DMS79 treated with DMSO at 0.1 percent for 48 hours (cell line): ENCODE measurements at places on chromosomes 2 and 18.

DNA sequence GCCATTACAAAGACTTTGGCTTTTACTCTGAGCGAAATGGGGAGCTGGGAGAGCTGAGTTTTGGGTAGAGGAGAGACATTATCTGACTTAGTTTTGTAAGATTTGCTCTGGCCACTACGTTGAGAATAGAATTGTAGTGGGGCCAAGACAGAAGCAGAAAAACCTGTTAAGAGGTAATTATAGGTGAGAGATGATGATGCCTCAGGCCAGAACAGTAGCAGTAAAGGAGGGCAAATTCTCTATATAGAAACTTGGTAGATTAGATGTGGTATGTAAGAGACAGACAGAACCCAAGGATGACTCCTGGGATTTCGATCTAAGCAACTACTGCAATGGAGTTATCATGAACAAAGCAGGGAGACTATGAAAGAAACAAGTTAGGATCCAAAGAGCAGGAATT, 17.4 kb upstream of the CREB1 start:
- DNase-seq, result no peak

DNA sequence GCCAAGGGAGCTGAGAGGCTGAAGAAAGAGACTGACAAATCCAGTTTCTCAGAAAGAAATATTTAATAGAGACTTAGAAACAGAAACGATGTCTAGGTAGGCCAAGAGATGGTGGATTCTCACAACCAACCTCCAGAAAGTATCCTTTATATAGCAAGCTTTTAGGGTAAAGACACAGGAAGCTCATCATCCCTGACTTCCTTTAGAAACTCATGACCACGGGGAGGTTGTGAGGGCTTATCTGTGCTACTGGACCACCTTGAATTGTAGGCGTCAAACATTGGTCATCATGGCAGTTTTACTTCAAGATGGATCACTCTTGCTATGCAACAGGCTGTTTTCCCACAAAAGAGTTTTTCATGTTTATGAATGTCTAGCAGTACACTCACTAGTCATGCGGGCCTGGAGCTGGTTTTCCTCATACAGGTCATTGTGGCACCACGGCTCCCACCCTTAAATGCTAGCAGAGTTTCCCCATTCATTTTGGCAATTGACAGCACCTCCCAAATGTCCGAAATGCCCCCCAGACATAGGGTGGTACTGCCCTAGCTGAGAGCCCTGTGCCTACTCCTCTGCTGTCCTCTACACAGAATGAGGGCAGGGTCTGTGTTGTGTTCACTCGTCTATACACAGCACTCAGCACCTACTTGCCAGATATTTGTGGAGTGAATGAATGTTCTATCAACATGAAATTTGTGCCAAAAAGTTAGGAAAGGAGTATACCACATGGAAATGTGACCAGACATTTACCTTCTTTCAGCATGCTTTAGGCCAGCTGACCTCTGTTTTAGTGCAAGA, 89.0 kb downstream of the TMEM247 start:
- no peak for DNase-seq

DNA sequence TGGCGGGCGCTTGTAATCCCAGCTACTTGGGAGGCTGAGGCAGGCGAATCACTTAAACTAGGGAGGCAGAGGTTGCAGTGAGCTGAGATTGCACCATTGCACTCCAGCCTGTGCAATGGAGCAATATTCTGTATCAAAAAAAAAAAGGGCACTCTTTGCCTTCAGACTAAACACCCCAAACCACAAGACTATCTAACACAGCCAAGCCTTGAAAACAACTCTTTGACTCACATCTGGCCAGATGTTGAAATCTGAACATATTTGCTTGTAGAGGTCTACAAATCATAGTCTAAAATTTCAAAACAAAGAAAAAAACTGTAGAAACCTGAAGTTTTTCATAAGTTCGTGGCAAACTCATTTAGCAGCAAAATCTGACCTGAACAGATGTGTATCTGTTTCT, 94.9 kb downstream of the FAM161A start:
- no peak for DNase-seq

DNA sequence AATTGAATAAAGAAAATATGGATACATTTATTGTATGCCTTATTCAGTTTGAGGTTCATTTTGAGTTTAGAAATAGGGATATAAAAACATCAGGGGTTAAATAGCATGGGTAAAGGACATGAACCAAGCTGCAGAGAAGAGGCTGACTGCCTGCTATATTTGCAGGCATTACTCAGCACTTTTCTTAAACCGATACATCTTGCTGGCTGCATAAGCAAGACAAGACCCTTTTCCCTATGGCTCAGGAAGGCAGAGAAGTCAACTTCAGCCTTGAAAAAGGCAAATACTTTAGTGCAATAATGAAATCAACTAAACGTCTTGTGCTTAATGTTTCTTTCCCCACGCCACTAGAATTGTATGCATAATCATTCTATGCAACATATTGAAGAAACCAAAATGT, 36.4 kb downstream of the SCN1A start:
- DNase-seq, result no peak

DNA sequence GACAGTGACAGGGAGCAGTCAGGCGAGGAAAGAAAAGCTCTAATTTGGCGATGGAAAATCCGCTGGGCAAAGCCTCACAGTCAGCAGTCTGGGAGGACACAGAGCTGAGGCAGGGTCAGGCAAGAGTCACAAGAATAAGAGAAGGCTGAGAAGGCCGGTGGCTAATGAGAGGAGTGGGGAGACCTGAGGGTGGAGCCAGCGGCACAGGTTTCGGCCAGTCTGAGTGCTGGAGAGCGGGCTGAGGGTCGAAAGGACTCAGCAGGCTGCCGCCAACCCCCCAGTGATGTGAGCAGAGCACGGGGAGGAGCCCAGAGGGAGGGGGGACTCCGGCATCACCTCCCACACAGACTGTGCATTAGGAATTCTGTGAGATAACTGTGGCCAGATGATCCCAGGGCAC, 500.6 kb upstream of the MYT1L start:
- no peak for DNase-seq

DNA sequence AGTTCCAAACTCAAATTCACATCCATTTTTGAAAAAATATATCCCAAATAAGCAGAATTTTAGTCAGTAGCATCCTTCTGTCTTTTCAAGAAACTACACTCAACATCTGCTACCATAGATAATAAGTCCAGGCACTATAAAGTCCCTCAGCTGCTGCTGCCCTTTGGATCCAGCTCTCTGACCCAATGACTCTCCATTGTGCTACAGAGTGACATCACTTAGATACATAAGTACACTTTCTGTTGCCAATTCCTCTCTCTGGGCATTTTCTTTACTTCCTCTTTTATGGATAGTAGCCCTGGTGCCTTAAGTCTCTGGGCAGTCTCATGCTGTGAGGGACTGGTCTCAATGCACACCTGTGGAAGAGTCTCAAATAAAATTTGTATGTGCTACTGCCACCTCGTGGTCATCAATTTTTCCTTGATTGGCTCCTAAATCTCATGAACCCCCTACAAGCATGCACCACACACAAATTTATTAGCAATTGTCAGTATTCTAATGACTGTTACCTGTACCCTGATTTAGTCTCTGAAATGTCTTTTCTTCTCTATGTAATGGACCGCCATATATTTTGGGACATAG, 219.2 kb downstream of the LRP1B start:
- DNase-seq, result no peak

- no peak for DNase-seq
These were observed 7.5 kb downstream of the WDPCP start for GRCh38 chr2:63580651-63581297.

- no peak for DNase-seq
These were observed 385.0 kb downstream of the DSEL start for GRCh38 chr18:67131498-67131897.

GRCh38 chr18:62493033-62493862, 29.6 kb upstream of the ZCCHC2 start:
- no peak for DNase-seq

DNA sequence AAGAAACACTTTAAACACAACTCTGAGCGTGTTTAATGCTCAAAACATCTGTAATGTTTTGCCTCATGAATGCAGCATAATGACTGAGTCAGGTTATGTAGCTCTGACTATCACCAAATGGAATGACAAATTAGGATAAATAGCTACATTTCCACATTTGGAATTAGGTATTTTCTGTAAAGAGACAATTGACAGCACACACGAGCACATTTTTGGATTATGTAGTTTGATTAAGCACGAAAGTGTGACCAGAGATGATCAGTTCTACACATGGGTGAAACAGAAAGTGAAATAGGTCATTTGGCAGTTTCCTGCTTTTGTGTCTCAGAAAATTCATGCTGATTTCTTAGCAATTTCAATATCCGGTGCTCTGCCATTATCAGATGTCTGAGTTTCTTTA, 29.0 kb downstream of the LPIN1 start:
- DNase-seq, result no peak

GRCh38 chr2:227515742-227516141, 43.8 kb downstream of the AGFG1 start:
- no peak for DNase-seq

DNA sequence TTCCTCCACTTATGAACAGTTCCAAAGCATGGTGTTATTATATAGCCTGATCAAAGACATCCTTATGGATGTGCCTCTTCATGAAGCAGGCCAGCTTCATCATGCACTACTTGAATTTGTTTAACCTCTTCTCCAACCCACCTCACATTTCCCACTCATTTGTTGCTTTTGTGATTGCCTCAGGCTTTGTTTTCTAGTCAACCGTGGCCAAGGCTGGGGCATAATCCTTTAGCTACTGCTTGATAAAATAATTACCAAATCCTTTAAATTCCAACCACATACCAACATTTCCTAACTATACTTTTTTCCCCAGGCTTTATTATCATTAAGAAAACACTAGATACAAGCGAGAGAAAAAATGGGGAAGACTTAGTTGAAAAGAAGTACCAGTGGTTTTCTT, 39.6 kb upstream of the SCN1A start:
- no peak for DNase-seq

DNA sequence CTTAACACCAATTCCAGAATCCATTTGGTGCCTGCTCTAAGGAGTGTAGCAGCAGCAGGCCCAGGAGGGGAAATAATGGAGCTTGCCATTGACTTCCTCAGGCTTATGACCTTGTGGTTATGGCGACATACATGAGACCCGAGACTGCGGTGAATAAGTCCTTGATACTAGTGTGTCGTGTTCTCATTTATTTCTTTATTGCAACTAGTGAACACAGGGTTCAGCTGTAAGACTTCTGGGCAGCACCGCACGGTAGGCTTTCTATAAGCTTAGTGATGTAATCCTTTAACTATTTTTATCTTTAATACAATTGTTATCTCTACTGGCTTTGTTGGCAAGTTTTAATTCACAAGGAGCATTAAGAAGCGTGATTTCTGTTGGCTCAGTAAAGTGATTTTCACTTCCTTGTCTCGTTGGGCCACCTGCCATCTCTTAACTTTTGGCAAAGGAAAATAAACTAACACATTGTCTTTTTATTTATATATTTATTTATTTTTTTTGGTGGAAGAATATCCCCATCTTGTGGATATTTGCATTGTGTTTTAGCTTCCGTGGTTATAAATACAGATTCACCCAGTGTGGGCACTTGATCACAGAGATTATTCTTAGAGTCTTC, 139.8 kb downstream of the LTBP1 start:
- peak; percentile 75 for DNase-seq

- DNase-seq, result peak; percentile 10
These were observed 1.1 kb upstream of the DUSP2 start for GRCh38 chr2:96146153-96146880.

DNA sequence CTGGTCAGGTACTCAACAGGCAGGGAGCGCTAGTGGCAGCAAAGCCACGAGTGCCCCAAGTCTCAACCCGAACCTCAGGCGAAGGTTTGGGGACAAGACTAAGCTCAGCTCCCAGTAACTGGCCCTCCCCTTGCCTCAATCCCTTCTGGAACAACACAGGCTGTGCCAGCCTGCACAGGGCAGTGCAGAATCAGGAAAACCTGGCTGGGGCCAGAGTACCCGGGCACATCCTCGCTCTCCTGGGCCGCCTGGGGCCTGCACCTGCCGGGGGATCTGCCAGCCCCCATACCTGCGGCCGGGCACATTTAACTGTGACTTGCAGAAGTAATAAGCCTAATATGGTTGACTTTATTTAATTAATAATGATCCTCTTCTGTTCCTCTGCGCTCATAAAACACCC, 60.6 kb downstream of the GBX2 start:
- DNase-seq, result no peak

DNA sequence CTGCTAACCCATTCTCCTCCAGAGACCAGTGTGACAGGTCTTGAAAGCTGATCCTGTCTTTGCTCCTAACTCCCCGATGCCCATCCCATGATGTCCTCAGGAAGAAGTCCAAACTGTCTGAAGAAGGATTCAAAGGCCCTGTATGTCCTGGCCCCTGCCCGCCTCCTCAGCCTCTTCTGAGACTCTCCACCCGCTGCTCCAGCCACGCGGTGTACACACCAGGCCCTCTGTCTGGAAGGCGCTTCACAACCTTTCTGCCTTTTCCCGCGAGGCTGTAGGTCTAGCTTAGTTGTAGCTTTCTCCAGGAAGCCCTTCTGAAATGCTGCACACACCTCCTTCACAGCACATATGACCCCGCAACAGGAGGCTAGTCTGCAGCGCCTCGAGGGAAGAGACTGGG, 23.5 kb upstream of the CRYBA2 start:
- DNase-seq, result no peak

DNA sequence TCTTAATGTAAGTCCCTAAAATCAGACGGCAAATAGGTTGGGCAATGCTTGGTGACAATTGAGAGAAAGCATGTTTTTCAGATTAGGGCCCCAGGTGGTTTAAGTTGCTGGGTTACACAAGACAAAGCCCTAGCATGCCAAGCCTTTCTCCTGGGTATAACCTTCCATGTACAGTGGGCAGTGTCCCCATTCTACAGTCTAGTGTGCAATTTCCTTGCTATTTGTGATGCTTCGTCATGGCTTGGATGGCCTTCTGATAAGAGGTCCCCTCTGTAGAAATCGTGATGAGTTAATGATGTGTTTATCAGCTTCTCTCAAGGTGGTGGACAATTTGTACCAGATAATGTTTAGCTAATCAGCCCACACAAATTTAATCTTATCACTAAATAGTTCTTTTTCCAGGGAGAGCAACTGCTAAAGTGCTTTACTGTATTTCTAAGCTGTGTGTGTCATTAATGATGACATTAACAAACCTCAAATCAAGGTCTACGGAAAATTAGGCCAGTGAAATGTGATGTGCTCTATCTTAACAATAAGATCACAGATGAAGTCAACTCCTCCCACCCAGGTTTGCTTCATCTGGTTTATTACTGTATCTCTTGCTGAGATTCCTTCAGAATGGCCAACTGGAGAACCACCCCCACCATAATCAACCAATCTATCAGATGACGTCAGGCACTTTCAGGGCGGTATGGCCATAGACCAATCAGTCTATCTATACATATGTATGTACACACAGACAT, 61.7 kb downstream of the PLB1 start:
- DNase-seq, result no peak

DNA sequence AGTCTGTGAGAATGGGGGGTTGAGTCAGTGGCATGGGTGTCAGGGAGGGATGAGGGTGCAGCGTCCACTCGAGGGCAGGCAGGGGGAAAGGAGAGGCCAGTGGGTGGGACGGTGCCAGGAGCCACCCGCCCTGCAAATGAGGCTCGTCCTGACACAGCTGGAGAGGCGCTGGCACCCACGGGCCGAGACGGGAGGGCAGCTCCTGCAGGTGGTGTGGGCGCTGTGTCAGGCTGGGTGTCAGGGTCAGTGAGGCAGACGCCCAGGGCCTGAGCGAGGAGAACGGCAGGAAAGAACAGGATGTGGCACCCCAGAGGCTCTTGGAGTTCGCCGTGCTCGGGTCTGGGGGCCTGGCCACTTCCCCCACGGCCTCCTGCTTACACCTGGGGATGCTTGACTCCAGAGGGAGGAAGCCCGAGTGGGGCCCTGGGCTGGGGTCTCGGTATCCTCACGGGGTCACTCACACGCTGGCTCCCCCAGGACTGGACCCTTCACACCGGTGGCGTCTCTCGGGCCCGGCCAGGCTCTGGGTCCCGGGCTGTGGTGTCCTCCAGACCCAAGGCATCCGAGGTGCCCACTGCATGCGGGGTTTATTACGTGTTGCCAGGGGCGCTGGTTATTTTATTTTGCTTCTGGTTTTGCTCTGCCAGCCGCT, 130.5 kb upstream of the CTDP1 start:
- no peak for DNase-seq
